Stimulated activated CD4-positive, alpha-beta T cell treated with anti-CD3 and anti-CD28 coated beads, Interleukin-4, amount 100 ng/mL, for 4 hours (primary cell): ENCODE measurements at places on chromosomes 4 and X.
A peak's percentile ranks its signal among the peaks of the same experiment; 100 is the strongest.

DNA sequence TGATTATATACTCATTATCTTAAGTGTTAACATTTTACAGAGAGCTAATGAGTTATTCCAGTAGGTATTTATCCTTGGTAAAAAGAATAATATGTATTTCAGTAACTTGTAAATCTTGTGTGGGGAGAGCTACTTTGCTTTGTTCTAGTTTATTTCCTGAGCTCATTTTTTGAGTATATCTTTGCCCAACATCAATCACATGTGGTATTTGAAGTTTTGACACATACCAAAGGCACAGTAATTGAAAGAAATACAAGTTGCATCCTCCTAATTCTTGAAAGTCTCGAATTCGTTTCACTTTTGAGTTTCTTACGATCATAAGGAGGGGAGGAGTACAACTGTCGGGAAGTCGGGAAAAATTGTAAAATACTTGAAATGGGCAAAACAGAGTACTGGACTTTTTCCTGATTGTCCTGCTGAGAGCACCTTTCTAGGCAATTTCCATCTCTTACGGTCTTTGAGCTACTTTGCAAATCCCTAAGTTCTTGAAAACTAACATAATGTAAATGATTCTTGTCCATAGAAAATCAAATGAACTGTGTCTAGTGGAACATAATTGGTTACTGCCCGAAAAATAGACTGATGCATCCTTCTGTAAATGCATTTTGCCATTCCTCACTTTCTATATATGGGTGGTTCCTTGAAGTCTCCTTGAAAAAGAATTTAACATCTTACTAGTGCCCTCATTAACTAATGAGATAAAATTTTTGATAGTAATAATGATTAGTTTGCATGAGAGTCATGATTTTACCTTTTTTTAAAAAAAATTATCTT, 20.6 kb downstream of the CLTRN start:
- no peak for DNase-seq

GRCh38 chrX:21952624-21953023, 12.1 kb downstream of the SMS start:
- DNase-seq, result no peak

DNA sequence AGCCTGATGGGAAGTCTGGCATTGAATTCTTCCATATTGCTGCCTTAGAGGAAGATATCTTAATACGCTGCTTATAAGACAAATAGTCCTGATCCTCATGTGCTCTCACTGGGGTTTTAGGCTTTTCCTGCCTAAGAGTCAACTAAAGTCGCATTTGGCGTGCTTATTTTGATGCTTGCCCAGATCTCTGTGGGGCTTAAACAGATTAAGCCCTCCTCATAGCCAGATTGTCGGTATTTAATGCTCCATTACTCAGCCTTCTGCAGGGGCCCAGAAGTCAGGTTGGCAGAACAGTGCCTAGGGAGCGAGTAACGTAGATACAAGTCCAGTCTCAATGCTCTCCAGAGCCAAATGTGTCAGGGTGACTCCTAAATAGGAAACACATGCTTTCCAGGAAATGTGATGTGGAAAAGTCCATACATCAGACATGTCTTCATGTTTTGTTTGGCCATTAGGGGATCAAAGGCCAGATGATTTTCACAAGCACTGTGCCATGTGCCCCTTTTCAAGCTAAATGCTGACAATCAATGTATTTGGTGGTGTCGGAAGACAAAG, 262.8 kb downstream of the PRDM5 start:
- DNase-seq, result no peak

GRCh38 chr4:106601519-106601918, 232.9 kb upstream of the GIMD1 start:
- no peak for DNase-seq

- no peak for DNase-seq
These were observed 82.3 kb downstream of the NEK1 start for GRCh38 chr4:169530048-169530447.

DNA sequence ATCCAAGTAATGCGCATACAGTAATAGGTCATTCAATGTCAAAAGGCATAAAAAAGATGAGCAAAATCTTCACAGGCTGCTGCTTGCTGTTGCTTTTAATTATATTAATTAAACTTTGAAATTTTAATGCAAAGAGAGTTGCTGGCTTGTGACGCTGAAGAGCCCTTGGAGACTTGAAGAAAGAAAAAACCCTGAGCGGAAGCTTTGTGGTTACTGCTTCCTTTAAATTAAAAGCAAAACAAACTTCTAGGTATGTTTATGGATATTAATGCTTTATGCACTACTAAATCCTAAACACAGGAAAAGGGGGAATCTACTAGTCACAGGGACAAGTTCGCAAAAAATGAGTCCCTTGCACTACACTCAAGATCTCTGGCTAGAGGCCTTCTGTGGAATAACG, 166.7 kb downstream of the ANTXR2 start:
- DNase-seq, result no peak

GRCh38 chr4:86521373-86521969, 72.6 kb upstream of the PTPN13 start:
- DNase-seq, result no peak

DNA sequence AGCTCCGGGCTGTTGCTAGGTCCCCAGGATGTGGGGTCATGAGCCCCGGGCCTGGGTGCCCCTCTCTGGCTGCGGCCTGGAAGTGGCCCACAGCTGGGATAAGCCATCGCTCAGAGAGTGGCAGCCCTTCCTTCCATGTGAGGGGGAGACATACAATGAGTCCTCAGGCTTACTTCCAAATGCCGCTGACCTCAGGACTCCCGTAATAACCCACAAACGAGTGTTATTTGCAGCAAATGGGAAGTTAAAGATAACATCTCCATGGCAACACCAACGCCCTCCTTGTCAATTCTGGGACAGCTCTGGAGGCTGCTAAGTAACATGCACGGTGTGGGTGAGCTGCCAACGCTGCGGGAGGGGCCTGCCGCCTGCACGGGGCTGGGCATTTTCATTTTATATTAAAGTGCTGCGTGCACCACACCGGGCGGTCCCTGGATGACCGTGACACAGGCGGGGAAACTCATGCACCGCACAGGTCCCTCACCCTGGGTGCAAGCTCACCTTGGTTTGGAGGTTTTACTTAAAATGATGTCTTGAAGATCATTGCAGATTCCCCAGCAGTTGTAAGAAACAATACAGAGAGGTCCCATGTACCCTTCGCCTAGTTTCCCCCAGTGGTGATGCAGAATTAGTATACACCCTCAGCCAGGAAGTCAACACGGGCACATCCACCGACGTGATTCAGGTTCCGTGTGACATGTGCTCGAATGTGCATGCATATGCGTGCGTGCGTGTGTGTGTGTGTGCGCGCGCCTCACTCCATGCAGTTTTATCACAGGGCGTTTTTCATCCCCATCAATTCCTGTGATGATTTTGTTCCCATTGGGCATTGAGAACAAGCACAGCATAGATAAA, 79.4 kb downstream of the ABLIM2 start:
- no peak for DNase-seq

GRCh38 chr4:174859904-174860303, 30.9 kb upstream of the GLRA3 start:
- DNase-seq, result no peak

- DNase-seq, result no peak
These were observed 55.9 kb upstream of the GABRA2 start for GRCh38 chr4:46445710-46446314.

GRCh38 chr4:141247430-141247780, 26.7 kb downstream of the ZNF330 start:
- DNase-seq, result no peak

DNA sequence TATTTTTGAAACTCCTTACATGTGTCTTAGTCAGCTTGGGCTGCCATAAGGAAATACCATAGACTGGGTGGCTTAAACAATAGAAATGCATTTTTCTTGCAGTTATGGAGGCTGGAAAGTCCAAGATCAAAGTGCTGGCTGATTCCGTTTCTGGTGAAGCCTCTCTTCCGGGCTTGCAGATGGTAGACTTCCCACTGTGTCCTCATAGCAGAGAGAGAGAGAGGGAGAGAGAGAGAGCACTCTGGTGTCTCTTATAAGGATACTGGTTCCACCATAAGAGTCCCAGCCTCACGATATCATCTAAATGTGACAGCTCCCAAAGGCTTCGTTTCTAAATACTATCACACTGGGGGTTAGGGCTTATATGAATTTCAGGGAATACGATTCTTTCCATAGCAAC, 39.7 kb downstream of the ENPEP start:
- DNase-seq, result no peak

- no peak for DNase-seq
These were observed 8.2 kb downstream of the FANCB start for GRCh38 chrX:14864631-14865030.

- no peak for DNase-seq
These were observed 123.7 kb downstream of the COX18 start for GRCh38 chr4:72945719-72946336.

- DNase-seq, result no peak
These were observed at the start of gene SHROOM3 for GRCh38 chr4:76434901-76435527. Gene SHROOM3 (plus strand): TSS chr4:76435229. CDS start chr4:76436053, 824 bp downstream.

- DNase-seq, result no peak
These were observed 61.5 kb downstream of the TIGD2 start for GRCh38 chr4:89172865-89173264.

DNA sequence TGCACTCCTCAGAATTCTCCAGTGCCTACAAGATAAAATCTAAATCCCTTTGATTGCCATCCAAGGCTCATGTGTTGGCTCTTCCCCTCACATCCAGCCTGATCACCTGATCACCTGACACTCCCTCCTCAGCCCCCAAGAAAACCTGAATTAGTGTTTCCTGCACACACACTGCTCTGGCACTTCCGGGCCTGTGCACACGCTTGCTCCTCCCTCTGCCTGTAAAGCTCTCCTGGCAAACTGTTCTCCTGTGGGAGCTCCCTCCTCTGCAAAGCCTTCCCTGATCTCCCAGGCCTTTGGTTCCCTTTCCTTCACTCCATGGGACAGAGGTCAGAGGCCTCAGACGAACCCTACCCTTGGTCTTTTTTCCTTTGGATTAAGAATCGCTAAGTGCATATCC, 19.9 kb downstream of the PHKA2 start:
- no peak for DNase-seq

DNA sequence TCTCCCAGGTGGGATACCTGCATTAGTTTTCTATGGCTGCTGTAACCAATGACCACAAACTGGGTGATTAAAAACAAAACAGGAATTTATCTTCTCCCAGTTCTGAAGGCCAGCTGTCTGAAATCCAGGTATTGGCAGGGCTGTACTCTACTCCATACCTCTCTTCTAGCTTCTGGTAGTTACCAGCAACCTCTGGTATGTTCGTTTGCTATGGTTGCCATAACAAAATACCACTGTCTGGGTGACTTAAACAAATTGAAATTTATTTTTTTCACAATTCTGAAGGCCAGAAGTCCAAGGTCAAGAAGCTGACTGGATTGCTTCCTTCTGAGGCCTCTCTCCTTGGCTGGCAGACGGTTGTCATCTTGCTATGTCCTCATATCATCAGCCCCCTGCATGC, 642.1 kb upstream of the TENM3 start:
- no peak for DNase-seq

DNA sequence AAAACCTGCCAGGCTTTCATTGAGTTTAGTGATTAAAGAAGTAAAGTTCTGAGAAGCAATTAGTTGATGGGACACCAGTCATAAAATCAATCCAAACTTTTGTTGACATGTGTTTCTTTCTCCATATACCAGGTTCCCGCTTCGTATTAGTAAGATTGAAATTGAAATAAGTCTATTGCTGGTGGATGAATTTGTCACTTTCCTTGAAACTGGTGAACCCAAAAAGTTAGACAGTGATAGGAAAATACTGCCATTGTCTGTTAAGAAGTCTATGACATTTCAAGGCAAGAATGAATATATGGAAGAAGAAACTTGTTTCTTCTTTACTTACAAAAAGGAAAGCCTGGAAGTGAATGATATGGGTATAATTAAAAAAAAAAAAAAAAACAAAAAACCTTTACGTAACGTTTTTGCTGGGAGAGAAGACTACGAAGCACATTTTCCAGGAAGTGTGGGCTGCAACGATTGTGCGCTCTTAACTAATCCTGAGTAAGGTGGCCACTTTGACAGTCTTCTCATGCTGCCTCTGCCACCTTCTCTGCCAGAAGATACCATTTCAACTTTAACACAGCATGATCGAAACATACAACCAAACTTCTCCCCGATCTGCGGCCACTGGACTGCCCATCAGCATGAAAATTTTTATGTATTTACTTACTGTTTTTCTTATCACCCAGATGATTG, at the start of gene CD40LG:
CD40LG (plus strand) TSS at position 482 of the 684 bp plus-strand sequence; CDS start at position 573, 91 bp downstream.
- DNase-seq, result peak; percentile 62

GRCh38 chrX:38117485-38117884, 103.2 kb downstream of the SRPX start:
- DNase-seq, result no peak

DNA sequence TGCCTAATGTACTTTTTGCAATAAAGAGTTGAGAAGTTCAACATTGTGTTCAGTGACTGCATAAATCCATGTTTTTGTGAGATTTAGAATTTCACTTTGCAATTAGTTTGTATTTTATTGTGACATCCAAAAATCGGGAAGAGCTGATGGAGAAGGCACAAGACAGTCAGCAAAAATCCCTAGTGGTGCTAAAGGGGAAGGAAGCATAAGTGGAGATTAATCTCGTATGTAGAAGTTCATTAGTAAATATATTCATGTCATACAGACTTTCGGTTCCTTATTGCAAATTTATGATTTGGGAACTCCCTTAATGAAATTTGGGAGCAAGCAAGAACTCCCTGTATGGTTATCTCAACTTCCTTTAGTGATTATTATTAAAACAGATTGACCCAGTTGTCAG, 57.8 kb upstream of the SLC39A8 start:
- no peak for DNase-seq

DNA sequence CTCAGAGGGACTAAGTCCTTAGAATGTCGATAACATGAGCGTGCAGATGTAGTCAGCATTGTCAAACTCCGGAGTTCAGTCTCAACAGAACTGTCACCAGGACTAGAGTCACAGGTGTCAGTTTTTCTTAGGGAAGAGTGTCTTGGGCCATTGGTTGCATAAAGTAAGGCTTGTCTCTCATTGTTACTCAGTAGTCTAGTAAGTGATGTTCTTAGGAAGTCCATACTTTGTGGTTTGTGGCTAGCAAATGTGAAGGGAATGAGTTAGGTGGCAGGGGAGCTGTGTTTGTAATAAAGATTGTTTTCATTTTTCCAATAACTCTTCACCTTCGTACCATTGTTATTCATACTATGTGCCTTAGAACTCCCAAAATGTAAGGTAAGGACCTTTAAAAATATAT, 119.6 kb downstream of the AFF2 start:
- no peak for DNase-seq

DNA sequence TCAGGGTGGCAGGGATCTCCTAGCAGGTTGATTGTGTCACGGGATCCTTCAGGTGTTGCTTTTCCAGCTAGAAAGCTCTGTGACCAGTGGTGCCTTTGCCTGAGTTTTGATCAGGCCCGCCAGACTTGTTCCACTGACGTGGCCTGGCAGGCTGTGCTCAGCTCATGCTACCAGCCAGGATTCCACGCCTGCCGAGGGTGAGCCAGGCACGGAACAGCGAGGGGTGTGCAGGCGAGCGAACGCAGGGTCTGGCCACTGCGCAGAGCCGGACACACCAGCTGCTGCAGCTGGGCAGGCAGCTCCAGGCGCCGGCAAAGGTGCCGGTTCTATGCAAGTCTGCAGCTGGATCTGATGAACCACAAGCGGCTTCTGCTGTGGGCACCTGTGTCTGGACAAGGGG, 17.1 kb upstream of the SAT1 start:
- no peak for DNase-seq

- DNase-seq, result no peak
These were observed 10.5 kb downstream of the SLIT2 start for GRCh38 chr4:20262221-20262620.
